ENCODE measurements at places on chromosomes 11 and 22. TPM values are rescaled to one million over a fixed set of nuclear protein-coding genes. Genes with fewer than 3 reads are reported as not detected.

TMEM86A gene
- 5.8 TPM for polyA plus RNA-seq

UPB1 gene
- 6.7 TPM for polyA plus RNA-seq

TOP3B gene
- 19.1 TPM for polyA plus RNA-seq

KCNJ5 gene
- polyA plus RNA-seq = 2.1 TPM

GRCh38 chr11:32043737-32044136 is 47.1 kb upstream of the RCN1 start:
- no peak for DNase-seq
- H3K27me3 ChIP-seq = no peaks in the 10 kb centered on the region
- H3K36me3 ChIP-seq = no peaks in the 10 kb centered on the region

- DNase-seq = no peak
- no peaks in the 10 kb centered on the region for H3K27me3 ChIP-seq
- peaks cover 16% of the 10 kb centered on the region for H3K4me1 ChIP-seq
These were observed 115.2 kb upstream of the IGLL5 start for GRCh38 chr22:22772396-22772795.

DNA sequence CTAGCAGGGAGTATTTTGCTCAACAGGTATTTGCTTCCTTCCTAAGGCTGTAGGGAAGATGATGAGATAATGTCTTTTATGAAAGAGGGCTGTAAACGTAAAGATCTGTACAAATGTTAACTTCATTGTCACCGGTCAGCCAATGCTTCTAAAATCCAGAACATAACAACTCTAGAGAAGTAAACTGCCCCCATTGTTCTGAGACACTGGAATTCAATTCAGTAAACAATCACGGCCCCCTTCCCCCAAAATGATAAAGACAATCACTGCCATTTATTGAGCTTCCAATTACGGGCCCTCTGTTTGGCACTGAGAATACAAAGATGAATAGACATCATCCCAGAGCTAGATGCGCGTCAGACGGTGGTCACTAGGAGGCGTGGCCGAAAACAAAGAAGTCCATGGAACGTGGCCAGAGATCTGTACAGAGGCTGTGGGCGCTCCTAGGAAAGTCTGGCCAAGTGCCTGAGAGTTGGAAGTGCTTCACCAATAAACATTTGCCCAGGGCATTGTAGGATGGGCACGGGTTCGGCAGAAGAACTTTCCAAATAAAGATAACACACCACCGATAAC is 576 bp downstream of the TMEM258 start:
- DNase-seq = peak; percentile 89
- peaks cover 14% of the 10 kb centered on the region for H3K4me1 ChIP-seq
- H3K27me3 ChIP-seq = no peaks in the 10 kb centered on the region

DNA sequence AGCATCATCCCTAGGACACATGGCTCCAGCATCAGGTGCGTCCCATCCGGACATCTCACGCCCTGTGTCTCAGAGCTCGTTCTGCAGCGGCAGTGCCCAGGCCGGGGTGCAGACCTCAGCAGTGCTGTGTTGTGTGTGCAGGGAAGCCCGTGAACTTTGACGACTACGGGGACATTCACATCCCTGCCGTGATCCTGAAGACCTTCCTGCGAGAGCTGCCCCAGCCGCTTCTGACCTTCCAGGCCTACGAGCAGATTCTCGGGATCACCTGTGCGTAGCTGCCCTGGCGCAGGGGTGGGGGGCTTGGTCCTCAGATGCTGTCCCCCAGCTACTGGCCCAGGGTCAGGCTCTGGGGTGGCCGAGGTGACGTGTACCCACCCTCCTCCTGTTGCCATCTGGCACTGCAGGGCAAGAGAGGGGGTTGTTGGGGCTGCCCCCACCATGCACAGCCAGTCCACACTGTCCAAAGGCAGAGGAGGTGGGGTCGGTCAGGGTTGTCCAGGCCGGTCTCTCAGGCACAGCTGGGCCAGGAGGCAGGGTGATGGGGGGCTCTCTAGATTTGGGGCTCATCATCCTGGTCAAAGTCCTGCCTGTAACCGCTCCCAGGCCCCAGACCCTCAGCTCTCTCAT is 96.5 kb downstream of the ARHGAP8 start:
- no peaks in the 10 kb centered on the region for H3K27me3 ChIP-seq
- no peak for DNase-seq
- H3K36me3 ChIP-seq = no peaks in the 10 kb centered on the region
- H3K4me1 ChIP-seq = no peaks in the 10 kb centered on the region

DNA sequence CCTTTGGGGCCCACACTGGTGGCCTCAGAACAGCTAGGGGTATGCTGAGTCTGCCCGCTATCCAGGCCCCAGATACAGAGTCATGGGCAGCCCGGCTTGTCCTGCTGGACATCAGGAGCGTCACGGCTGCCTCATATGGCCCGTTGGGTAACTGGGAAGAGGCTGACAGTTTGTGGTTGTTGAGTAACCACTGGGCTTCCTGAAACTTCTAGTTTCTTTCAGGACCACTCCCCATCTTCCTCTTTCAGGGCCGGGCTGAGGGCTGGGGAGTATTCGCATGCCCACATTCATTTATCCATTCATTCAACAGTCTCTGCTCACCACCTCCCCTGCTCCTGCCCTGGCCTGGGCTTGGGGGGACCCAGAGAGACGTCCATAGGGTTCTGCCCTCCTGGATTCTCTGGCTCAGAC is 13.4 kb upstream of the P2RY2 start:
- H3K27ac ChIP-seq = no peak overlapping the region
- no peaks in the 10 kb centered on the region for H3K4me1 ChIP-seq
- H3K36me3 ChIP-seq = no peaks in the 10 kb centered on the region
- no peaks in the 10 kb centered on the region for H3K27me3 ChIP-seq
- H3K4me3 ChIP-seq = no peak overlapping the region
- peak; percentile 48 for DNase-seq
